Activated T-cell treated with anti-CD3 and anti-CD28 coated beads for 4 hours (primary cell): ENCODE measurements at places on chromosomes 11 and 22.

GRCh38 chr11:93623179-93623578 lies 38.3 kb upstream of the CEP295 start:
- DNase-seq = no peak

DNA sequence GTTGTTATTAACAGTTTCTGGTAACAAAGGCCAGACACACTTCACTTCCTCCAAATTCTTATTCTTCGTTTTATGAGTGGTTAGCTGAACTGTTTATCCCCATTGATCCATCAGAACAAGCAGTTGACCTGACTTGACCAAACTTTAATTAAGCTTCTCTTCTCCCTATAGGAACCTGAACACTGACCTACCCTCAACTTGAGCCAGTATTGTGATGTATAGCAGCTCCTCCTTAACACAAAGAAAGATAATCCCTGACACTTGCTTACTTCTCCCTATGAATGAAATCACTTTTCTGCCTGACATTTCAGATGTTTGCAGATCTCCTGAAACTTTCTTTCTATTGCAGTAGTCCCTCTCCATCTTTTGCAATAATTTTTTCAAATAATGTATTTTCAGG lies 41.9 kb downstream of the ANO5 start:
- no peak for DNase-seq

DNA sequence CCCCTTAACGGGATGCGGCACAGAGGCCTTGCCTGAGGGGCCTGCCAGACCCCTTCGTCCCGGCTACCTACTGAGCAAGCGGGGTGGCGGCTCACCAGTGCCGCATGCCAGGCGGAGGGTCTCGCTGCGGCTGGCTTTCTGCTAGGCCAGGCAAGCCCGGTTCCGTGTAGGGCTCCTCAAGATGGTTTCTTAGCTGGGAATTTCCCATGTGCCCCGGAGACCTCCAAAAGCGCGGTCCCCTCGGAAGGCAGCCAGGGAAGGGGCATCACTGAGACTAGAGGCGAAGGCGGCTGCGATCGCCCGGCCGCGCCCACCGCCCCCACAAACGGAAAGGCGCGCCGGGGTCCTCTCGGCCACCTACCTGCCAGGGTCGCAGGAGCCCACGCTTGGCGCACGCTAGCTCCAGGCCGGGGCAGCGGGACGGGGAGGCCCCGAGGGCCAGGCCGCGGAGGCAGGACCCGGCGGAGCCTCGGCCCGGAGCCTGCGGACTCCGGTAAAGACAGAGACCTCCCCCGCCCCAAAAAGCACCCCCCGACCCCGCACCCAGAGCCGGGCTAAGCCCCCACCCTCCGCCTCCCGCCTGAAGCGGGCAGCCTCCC lies 23.8 kb downstream of the MICAL3 start:
- peak; percentile 17 for DNase-seq

GRCh38 chr11:46896719-46897406 lies 21.5 kb downstream of the LRP4 start:
- DNase-seq = no peak

- DNase-seq = no peak
These were observed 2.9 kb upstream of the KIRREL3 start for GRCh38 chr11:127003260-127003981.

DNA sequence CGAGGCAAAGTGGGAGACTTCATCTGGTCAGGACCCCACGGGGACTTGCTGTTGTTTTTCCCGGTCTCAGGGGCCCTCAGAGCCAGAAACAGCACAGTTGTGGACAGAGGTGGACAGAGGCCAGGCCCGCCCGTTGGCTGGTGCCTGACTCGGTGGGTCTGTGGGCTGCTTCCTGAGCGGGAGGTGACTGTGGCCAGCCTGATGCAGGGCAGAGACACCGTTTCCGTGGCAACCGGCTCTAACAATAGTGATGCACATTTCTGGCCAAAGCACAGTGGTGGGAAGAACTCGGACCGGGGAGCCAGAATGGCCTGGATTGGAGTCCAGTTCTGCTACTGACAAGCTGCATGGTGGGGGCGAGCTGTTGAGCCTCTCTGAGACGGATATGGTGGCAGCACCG lies 58.7 kb upstream of the ATXN10 start:
- no peak for DNase-seq

DNA sequence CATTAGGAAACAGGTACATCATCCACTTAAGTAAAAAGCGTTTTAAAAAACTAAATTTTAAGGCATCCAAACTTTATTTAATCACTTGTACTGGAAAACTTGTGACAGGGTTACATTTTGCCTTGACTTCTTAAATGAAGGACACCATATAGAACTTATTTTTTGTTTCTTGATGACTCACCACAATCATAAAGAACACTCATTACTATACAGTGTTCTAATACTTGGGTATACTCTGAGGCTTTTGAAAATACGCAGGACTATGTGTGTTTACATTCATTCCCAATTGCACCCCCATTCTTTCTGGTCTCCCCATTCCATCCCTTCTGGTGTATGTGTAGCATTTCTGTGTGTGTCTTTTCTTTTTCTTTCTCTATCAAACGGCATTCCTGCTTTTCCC lies 69.9 kb downstream of the ZBTB44 start:
- DNase-seq = no peak

DNA sequence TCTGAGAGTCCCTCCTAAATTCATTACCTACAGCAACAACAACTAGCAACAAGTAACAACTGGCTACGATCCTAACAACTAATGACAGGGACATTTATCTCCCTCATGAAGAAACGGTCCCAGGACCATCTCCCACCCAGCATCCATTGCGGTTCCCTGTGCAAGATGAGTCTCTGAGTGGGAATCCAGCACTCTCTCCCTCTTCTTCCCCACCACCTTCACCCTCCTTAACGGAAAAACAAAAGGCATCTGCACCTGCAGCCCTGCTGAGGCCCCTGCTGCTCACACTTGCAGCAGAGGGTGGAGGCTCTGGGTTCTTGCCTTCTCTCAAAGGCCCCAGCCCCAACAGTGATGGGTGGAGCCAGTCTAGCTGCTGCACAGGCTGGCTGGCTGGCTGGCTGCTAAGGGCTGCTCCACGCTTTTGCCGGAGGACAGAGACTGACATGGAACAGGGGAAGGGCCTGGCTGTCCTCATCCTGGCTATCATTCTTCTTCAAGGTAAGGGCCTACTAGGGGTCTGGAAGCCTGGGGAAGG lies at the start of gene CD3G:
CD3G (plus strand) TSS at position 364 of the 535 bp plus-strand sequence; CDS start at position 444, 80 bp downstream.
- DNase-seq = peak; percentile 55

DNA sequence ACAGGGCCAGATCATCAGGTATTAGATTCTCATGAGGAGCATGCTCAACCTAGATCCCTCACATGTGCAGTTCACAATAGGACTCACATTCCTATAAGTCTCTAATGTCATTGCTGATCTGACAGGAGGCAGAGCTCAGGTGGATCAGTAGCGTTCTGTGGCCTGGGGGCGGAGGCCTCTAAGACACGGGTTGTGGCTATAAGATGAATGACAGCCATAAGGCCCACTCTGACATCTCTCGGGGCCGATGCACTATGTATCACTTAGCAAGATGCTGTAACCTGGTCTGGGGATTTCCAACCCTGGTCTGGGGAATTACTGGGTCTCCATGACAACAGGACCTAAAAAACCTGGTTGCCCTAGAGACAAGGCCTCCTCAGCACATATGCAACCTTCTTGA lies 932.7 kb downstream of the TBC1D22A start:
- DNase-seq = no peak

DNA sequence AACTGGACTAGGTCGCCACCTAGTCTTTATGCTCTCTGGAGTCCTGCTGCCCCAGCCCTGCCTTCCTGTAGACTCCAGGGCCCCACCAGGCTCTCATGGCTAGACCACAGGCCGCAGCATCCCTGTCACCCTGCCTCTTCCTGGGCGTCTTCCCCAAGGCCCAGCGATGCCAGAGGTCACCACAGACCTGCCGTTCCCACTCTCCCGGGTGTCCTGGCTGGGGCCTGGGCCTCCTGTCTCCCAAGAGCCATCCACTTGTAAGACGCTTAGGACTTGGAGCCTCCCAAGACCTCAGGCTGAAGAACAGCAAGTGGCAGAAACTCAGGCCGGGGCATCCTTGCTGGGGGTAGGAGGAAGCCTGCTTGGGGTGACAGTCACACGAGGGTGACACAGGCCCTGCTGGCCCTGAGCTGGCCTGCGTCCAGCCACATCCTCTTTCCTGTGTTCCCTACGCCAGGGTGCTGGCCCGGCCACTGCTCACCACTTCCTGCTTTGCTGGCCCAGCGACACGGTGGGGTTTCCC lies 2.0 kb upstream of the TCIRG1 start:
- no peak for DNase-seq

DNA sequence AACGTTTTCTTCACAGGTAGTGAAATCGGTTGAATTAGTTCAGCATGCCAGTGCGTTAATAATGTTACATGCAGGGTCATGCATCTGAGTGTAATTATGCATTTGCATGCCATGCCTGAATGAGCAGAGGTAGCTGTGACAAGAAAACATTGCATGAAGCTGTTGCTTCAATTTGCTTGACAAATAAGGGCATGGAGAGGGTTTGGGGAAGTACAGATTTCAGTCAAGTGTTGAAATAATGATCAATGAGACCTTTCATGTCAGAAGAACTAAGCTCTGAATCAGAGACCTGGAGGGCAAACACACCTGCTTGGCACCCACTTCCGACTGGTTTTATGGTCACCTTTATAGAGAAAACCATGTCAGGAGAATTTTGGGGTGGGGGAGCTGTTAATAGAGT lies 221.4 kb downstream of the DBX1 start:
- DNase-seq = no peak

GRCh38 chr11:58575377-58576020 lies at the start of gene LPXN:
Gene LPXN (minus strand): TSS chr11:58575856. CDS start chr11:58575772, 84 bp downstream.
- peak; percentile 42 for DNase-seq

DNA sequence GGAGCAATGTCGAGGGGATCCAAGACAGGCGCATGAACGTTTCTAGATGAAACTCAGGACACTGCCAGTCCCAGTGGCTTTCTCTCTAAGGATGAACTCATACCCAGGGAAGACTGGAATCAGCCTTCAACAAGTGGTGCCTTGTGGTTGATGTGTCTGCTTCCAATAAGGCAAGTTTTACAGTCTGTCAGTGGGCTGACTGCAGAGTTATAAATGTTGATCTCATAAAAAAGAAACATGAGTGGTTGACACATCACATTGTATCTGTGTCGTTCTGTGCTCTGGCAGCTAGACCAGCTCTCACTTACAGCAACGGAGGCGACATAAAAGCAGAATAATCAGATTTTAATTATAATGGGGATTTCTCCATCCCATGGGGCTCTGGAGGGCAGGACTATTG lies 96.7 kb downstream of the SNX19 start:
- DNase-seq = no peak

- DNase-seq = peak; percentile 6
These were observed 569 bp downstream of the FAM76B start for GRCh38 chr11:95788921-95789505.

DNA sequence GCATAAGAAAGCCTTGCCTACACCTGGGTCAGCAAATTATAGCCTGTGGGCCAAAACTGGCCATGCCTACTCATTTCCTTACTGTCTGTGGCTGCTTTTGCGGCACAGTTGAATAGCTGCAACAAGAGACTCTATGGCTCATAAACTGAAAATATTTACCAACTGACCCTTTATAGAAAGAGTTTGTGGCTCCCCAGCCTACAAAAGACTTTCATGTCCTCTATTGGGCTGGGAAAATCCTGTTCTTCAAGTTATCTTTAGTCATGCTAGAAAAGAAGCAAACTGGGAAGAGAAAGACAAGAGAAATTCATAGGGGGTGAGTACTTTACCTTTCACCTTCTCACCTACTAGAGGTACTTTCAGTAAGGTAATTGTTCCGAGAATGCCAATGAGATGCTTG lies 175.1 kb downstream of the SWAP70 start:
- no peak for DNase-seq

DNA sequence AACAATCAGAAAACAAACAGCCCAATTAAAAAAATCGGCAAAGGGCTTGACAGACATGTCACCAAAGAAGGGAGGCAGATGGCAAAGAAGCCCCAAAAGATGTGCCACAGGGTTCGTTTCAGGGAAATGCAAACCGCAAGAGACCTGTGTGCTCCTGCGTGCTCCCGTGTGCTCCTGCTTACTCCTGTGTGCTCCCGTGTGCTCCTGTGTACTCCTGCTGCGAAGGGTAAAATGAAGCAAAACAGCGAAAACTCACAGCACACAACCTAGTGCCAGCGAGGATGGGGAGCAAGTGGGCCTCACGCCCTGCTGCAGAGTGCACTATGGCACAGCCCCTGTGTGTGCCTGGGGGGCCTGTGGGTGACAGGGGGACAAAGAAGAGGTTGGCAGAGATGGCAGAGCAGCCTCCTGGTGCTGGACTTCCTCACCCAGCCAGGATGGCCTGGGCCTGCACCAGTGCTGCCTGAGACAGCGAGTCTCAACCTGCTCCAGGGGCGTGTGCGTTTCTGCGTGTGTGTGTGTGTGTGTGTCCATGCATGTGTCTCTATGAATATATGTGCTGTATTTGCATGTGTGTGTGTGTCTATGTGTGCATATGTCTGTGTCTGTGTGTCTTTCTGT lies 14.0 kb downstream of the ASCL2 start:
- no peak for DNase-seq

GRCh38 chr11:10519630-10520029 lies 21.4 kb downstream of the RNF141 start:
- no peak for DNase-seq

DNA sequence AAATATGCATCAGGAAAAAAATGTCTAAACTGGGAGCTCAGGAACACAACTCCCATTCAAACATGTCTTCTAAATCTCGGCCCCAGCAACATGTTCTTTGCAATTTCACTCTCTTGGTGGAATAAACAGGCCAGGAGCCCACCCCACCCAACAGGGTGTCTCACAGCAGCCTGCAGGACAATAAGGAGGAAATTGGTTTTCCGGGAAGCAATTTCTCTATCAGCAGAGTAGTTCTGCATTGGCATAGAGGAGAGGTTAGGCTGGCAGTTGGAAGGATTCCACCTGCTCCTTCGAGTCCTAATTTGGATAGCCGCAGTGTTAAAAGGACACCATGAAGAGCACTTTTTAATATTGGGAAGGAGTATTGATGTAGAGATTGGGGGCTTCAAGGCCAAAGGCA lies 55.9 kb upstream of the BARX2 start:
- DNase-seq = no peak

DNA sequence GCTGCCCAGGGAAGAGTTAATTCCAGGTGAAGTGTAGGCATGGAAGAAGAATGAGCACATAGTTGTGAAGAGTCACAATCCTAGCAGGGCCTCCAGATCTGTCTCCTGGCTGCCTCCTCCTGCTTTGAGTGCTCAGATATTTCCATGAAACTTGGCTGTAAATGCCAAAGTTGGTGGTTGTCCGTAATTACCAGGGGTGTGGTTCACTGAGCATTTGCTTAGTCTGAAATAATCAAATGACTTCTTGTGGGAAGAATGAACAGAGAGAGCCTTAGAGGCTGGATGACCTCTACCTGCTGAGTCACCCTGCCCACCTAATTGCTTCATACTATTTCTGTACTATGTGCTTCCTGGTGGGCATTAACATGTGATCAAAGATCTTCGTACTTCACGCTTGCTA lies 50.9 kb downstream of the APIP start:
- DNase-seq = no peak

DNA sequence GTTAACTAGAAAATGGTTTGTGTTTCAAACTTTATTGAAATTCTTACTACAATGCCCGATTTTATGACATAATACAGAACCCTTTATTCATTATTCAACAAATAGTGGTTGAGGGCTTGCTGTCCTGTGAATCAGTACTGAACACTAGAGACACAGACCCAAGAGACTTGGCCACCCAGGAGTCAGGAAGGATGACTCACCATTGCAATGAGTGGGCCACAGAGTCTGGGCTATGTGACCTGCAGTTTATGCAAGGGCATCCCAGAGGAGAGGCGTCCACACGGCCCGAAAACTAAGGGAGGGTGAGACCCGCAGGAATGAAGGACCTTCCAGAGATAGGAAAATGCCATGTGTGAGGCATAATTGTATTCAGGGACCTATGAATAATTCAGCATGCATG lies 143.8 kb upstream of the DDI1 start:
- DNase-seq = no peak

GRCh38 chr11:43567396-43567975 lies 113.1 kb upstream of the HSD17B12 start:
- DNase-seq = no peak
